Epithelial cell of alveolus of lung (primary cell): ENCODE measurements at places on chromosomes 2 and 18. TPM values are rescaled to one million over a fixed set of nuclear protein-coding genes. Genes with fewer than 3 reads are reported as not detected.

The DUSP19 gene
- 1.4 and 3.3 TPM in 2 replicates for total RNA-seq

The CYBRD1 gene
- 37.9 and 129 TPM in 2 replicates for total RNA-seq

The CFAP65 gene
- not detected in 2 replicates for total RNA-seq

The UNC80 gene
- under 0.01 TPM in 1 of 2 replicates, not detected in the other for total RNA-seq

The CDCA7 gene
- total RNA-seq = 9.0 and 17.3 TPM in 2 replicates

The CCNT2 gene
- total RNA-seq = 10.6 and 13.3 TPM in 2 replicates

The TWIST2 gene
- total RNA-seq = 63.5 and 68.2 TPM in 2 replicates

The SLC5A7 gene
- total RNA-seq = not detected in 2 replicates
